ENCODE measurements at places on chromosomes 7 and 10. TPM values are rescaled to one million over a fixed set of nuclear protein-coding genes. Genes with fewer than 3 reads are reported as not detected.

The TAC1 gene
- total RNA-seq, result not detected

The BPGM gene
- total RNA-seq, result 8.1 TPM

The KEL gene
- total RNA-seq, result 0.35 TPM

The AZGP1 gene
- not detected for total RNA-seq

The VSTM4 gene
- total RNA-seq, result not detected

The ACSM6 gene
- not detected for total RNA-seq

The CRHR2 gene
- total RNA-seq, result not detected

The ITGA8 gene
- not detected for total RNA-seq

The BBS9 gene
- total RNA-seq, result 5.6 TPM

The CALCR gene
- total RNA-seq, result not detected

The SPDYE2 gene
- total RNA-seq, result not detected

The KAZALD1 gene
- 42.3 TPM for total RNA-seq

The MMP21 gene
- not detected for total RNA-seq

The CPA5 gene
- total RNA-seq, result not detected

The ABCB1 gene
- total RNA-seq, result 34.6 TPM

The ZNF853 gene
- 12.3 TPM for total RNA-seq

The PIP gene
- total RNA-seq, result not detected

The INTS15 gene
- total RNA-seq, result 24.7 TPM

The LIPN gene
- total RNA-seq, result not detected

The NOS3 gene
- 1.1 TPM for total RNA-seq

The RGR gene
- total RNA-seq, result not detected

The APBB1IP gene
- total RNA-seq, result 0.16 TPM

The LIPK gene
- not detected for total RNA-seq

The METTL27 gene
- total RNA-seq, result 1.7 TPM

The GNAI1 gene
- 2.3 TPM for total RNA-seq

The MKRN1 gene
- total RNA-seq, result 62.4 TPM

Measured in Caco-2 (cell line).